ENCODE measurements at places on chromosomes 2 and 18.
A peak's percentile ranks its signal among the peaks of the same experiment; 100 is the strongest.

DNA sequence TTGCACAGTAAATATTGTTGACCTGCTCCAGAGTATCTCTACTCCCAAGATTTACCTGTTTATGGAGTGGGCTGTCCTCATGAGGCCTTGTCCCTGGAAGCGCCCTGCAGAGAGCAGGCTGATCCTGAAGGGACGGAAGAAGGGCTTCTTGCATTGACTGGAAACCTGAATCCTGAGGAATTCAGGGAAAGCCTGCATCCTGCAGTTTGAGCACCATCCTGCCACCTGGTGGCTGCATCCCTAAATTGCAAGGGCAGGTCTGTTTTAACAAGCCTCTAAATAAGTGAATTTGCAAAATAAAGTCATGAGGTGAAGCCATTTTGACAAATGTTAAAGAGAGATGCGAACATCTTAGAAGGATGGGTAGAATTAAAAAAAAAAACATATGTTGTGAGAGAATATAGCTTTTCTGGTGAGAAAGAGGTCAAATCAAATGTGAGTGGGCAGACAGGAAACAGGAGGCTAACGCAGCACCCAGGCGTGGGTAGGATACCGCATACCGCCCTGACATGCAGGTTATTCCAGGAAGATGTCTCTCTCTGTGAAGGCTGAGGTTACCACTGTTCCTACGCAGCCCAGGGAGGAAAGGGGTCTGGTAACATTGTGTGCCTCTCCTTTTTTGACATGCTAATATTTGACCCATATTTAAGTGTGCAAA lies 754.9 kb downstream of the RNF144A start:
- no peak for DNase-seq

GRCh38 chr18:78721981-78722380 lies 257.6 kb upstream of the SALL3 start:
- DNase-seq, result no peak

DNA sequence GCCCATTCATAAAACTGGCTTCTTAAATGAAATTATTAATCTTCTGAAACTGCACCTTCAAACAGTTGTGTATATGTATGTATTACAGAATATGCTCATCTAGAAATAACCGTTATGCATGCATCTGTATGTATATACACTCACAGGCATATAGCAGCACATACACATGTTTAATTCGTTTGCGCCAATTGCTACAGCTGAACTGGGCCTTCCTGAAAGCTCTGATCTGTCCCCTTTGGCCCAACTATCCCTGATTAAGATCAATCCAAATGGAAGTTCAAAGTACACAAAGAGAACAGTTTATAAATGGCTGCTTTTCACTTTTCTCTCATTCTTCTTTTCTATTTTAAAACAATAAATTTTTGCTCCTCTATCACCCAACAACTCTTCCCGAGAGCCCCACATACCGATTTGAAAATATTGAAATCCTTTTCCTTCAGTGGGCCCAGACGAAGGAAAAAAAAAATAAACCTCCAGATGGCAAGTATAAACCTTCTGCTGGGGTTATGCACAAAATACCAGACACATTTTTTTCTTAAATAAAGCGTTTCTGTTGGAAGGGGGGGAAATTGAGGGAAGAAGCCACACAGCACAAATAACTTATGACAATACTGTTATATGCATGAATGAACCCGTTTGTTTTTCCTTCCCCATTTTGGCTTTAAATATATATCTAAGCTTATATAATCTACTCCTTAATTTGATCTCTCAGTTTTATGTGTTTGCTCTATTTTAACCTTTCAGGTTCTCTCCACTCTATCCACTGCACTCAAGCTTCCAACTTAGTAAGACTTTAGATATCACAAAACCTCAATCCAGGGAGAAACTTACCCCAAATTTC lies 267.3 kb downstream of the TCF4 start:
- no peak for DNase-seq

- DNase-seq, result no peak
These were observed 6.5 kb downstream of the CNDP1 start for GRCh38 chr18:74540652-74541421.

DNA sequence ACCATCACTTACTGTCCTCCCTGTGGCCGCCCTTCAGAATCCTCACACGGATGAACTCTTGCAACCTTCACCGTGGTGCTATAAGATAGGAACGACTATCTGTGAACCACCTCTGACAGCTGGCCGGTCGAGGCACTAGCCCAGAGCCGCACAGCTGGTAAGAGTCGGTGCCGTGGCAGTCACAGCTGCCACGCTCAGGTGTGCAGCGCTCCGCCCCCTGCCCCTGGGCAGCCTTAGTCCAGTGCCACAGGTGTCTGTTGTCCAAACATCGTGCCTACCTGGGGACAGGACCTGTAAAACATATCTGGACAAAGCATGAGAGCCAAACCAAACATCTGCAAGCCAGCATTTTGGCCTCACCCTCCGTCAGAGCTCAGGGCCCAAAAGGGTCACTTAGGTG lies 55.3 kb upstream of the SALL3 start:
- DNase-seq, result no peak

DNA sequence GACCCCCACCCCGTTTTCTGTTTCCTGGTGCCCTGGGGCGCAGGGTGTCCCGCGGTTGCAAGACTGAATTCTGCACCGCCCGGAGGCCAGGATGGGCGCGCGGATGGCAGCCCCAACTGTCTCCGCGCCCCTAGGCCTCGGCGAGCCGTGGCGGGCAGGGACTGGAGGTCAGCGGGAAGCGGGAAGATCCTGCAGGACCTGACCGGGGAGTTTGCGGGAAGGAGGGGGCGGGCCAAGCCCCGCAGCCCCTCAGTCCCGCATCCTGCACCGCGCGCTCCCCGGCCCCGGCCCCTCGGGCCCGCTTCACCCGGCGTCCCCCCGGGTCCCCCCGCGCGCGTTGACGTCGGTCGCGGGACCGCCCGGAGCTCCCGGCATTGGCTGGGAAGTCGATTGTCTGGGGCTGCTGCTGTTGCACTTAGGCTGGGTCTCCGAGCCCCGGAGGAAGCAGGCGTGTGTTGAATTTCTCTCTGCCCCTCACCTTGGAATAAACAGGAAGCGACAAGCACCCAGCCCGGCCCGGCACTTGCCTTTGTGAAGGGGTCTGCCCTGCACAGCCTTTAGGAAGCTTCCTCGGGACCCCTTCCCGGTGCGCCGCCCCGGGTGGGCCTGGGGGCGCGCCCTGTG lies at the start of gene LDLRAD4:
Gene LDLRAD4, plus strand, starts transcription at position 393 of the 624 bp plus-strand sequence.
- no peak for DNase-seq

DNA sequence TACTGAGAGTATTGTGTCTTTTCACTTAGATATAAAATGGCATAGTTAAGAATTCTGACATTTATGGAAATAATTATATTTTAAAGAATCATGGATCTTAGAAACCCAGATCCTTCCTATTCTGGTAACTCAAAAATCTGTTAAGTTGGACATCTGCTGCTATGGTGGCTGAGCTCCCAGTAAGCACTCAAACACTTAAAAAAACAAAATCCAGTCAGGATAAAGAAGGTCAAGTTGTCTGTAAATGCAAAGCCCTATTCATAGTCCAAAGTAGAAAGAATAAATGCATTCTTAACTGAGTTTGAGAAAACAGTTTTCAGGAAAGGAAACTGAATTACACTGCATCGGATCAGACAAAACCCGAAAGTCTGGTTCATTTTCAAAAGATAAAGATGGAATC lies 35.6 kb downstream of the EIF2AK3 start:
- no peak for DNase-seq

- no peak for DNase-seq
These were observed 83.8 kb upstream of the SPTBN1 start for GRCh38 chr2:54372361-54372760.

GRCh38 chr2:105005181-105005951 lies 32.5 kb upstream of the MRPS9 start:
- DNase-seq, result no peak

DNA sequence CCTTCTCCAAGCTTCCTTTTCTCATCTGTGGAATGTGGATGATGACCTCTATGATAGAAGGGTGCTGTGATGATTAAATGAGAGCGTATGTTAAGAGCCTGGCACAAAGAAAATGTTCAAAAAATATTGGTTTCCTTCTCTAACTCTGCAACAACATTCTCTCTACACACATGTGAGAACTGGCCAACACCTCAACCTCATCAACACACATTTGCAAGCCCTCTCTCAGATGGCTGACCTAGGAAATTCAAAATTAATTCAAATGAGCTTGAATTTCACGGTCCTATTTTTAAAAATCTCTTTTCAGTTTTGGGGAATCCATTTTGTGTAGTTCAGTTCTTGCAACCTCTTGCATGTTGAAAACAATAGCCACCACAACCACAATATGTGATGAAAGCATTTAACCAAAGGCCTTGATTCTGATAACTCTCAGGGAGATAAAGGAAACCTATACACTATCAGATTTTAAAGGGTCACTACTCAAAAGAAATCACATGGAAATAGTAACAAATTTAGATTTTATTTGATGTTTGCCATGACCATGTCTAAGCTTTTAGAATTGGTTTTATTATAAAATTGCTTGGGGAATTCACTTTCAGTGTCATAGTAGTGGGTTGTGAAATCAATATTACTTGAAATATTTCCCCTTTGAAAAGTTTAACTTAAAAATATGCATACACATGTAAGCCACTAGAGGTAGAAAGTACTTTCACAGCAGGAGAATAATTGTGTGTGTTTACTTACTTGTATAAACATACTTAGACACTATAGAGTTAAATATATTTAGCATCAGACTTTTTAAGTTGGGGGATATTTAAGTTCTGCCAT lies 16.6 kb upstream of the NABP1 start:
- DNase-seq, result no peak

DNA sequence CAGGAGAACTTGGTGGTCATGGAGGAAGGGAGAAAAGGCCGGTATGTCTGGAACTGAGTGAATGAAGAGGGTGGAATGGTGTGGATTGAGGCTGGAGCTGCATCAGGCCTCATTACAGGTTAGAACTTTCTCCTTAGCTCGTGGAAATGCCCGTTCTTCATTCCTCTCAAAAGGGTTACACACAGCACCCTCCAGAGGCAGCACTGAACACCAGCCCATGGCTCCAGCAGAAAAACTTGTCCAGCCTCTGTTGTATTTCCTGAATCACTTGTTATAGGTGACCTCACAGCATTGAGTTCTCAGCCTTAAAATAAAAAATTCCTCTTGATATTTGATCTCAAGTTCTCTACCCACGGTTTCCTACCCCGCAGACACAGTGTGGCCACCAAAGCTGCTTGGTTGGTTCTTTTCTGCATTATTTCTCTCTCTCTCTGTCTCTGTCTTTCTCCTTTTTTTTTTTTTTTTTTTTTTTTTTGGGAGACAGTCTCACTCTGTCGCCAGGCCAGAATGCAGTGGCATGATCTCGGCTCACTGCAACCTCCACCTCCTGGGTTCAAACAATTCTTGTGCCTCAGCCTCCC lies 89.6 kb downstream of the ITGB1BP1 start:
- DNase-seq, result peak; percentile 16

DNA sequence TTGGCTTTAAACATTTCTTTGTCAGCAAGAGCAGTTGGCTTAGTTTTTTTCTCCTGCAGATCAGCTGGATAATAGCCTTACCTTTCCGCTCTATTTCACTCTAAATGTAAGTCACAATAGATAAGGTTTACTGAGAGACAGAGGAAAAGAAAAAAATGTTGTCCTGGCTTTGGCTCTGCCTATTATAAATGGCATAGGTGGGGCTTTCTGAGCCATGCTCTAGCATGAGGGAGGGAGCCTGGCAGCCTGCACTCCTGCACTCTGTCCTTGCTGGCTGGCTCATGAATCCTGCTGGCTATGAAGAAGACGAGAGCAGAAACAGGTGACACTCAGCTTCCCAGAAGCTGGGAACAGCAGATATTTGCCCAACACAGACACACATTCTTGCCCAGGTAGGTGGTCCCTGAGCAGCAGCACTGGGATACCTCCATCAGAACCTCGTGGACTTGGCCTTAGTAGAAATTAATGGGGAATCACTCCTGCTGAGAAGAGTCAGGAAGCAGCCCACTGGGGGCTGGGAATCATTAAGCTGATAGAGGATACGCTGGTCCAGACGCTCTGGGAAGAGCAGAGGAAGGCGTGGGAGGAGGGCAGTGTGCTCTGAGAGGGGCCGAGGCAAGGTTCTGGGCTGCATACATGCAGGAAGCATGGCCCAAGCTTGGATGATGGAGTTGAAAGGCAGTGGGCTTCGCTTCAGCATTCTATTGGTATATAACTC lies 514.4 kb upstream of the HS6ST1 start:
- DNase-seq, result no peak

- no peak for DNase-seq
These were observed 9.8 kb downstream of the CKAP2L start for GRCh38 chr2:112754564-112754963.
